ENCODE measurements at places on chromosomes 5 and 9.

DNA sequence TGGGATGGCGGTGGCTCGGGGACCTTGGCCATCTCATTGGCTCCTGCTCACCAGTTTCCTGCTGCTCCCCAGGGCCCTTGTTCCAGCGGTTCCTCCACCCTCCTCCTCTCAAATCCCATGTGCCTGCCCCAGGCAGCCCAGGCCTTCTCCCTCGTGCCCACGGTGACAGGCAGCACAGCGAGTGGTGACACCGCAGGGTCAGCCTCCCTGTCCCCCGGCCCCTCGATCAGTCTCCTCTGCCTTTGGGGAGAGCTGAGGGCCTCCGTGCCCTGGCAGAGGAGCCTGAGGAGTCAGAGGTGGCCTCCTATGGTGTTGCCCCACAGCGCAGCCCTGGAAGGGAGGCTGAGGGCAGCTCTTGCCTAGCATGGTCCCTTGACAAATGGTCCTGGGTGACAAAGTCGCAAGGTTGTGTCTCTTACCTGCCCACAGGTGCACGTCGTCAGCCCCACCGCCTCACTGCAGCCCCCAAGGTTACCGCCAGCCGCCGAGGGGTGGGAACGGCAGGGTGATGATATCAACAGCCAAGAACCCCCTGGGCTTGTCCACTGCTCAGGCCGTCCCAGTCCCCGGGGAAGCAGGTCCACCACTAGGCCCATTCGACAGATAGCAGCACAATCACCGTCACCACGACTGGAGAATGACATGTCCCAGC is 49.8 kb downstream of the NEK6 start:
- DNase-seq = no peak

DNA sequence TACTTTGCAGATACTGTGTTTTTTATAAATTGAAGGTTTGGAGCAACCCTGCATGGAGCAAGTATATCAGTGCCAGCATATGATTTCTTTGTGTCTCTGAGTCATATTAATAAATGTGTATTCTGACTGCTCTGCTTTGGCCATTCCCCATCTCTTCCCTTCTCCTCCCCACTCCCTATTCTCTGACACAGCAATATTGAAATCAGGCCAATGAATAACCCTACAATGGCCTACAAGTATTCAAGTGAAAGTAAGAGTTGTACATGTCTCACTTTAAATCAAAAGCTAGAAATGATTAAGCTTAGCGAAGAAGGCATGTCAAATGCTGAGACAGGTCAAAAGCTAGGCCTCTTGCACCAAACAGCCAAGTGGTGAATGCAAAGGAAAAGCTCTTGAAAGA is 82.2 kb upstream of the TLX3 start:
- no peak for DNase-seq

DNA sequence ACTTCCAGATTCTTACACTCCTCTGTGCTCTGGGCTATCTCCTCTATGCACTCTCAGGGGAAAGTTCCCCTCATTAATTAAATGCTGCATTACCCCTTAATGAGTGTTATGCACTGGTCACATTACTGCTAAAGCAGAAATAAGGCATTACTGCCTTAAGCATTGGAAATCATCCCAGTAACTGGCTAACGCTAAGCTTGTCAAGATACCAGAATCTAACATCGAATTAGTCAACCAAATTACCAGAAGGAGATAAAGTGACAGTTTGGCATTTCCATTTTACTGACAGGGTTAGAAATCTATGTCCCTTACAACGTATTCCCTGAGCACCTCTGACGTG is 69.5 kb upstream of the FAM169A start:
- DNase-seq = no peak

DNA sequence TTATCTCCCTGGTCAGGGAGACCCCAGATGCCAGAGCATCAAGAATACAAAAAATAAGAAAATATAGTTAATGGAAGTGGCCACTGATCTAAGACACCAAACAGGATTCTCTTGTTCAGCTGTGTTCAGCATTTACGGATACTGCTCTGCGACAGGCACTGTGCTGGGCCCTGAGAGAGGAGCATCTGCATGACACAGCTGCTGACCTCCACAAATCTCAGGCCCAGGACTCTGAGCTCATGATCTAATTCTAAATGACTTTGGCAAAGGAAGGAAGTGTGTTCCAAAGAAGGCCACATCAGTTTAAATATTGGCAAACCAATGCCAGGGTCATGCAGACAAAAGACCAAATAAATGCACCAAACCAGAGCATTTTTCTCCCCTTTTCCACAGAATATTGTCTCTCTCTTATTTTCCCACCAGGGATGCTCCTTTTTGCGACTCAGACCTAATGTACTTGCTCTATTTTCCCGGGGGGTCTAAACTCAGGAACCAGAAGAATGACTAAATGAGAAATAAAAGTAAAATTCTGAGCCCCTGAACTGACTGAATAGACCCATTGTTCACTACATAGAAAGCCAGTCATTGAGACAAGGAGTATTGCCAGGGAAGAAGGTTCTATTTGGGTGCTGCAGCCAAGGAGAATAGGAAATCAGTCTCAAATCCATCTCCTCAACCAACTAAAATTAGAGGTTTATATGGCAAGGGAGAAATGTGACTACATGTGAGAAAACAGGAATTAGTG is 1.4 kb upstream of the AGGF1 start:
- no peak for DNase-seq

GRCh38 chr9:88605512-88606362 is 70.8 kb downstream of the NXNL2 start:
- no peak for DNase-seq

GRCh38 chr9:136105398-136106135 is 10.5 kb upstream of the NACC2 start:
- DNase-seq = no peak

GRCh38 chr5:111454776-111455175 is 57.6 kb downstream of the STARD4 start:
- DNase-seq = no peak

DNA sequence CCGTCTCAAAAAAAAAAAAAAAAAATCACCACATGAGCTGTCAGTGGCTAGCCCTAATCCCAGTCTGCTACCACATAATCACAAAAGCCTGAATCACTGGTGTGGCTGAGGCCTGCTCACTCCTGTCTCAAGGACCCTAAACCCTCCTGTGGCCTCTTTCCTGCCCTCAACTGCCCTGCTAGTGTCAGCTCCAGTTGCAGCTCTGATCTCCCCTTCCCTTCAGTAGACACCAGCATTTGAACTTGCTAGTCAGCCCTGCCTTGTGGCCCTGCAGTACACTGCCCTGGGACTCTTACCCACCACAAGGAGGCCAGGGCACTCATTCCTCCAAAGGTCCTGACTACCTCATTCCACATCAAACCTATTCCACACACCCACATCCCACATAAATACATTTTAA is 9.5 kb upstream of the P4HA2 start:
- DNase-seq = no peak

DNA sequence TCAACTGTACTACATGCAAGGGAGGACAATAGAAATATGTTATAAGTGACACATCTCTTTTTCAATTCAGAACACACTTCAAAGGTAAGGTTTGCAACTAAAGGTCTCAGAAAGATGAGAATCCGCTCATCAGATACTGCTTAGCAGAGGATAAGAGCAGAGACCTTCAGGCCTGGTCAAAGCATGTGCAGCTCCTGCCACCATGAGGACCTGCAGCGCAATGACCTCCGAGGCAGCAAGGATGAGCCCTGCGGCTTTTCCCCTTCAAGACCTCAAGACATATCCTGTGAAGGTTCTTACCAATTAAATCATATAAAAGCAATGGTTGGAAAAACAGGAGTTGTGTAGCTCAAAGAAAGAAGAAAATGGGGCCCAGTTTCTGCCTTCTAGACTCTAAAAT is 135.8 kb downstream of the TRIM36 start:
- no peak for DNase-seq

GRCh38 chr9:113154946-113155345 is 4.1 kb downstream of the SLC31A2 start:
- no peak for DNase-seq

DNA sequence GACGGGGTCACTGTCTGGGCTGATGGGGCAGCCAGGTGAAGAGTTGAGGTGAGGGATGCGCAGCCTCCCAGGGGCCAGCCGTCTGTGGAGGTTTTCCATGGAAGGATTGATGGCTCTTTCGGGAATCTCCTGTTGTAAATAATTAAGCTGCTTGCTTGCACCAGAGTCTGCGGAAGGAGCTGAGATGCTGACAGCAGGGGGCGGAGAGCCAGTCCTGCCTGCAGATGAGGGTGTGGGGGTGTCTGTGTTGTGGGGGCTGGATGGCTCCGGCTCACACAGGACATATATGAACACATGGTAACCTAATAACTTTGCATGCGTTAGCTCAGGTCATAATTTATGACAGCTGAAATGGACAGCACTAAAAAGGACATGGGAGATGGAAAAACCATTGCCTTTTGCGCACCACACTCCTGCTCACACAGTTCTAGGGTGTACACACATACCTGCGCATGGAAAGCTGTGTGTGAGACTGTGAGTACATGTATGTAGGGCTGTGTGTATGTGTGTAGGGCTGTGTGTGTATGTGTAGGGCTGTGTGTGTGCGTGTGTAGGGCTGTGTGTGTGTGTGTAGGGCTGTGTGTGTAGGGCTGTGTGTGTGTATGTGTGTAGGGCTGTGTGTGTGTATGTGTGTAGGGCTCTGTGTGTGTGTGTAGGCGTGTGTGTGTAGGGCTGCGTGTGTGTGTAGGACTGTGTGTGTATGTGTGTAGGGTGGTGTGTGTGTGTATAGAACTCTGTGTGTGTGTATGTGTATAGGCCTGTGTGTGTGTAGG is 36.8 kb upstream of the SEMA4D start:
- DNase-seq = no peak

DNA sequence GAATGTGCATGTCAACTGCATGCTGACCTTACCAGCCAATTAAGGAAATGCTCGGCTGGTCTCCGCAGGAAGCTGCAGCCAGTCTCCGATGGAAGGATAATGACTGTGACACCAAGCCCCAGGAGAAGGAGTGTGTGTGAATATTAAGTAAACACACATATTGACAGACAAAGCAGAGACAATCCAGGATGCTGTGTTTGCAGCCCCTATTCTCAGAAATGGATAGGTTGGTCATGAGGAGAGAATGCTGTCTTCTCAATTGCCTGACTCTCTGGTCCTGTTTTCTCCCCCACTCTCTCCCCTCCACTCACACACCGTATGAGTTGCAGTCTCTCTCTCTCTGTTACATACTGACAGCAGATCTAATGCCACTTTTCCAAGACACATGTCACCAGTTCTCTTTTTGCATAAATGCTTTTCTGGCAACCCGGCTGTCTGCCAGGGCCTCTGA is 85.7 kb downstream of the EPB41L4A start:
- DNase-seq = no peak

DNA sequence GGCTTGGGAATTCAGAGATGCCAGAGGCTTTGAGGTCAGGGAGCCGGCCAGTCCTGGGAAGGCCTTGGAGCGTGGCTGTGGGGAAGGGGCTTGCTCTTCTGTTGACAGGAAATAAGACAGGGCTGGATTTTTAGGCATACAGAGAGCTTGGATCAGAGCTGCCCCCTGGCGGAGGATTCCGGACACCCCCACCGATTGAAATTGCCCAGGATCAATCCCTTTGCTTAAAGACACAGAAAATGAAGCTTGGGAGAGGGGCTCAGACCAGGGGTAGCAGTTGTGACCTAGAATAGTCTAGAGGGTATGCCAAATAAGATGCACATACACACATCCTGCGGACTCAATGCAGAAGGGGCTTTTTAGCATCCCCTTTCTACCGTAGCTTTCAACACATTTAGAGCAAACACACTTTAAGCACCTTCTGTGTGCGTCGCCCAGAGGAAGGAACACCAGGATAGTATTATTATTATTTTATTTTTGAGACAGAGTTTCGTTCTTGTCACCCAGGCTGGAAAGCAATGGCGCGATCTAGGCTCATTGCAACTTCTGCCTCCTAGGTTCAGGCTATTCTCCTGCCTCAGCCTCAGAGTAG is 1.7 kb upstream of the NTMT1 start:
- DNase-seq = no peak
